ENCODE measurements at places on chromosomes 5 and 9.

- no peak for DNase-seq
Measured at GRCh38 chr9:135135171-135135928, 47.9 kb downstream of the OLFM1 start.

- DNase-seq, result no peak
Measured at GRCh38 chr5:117333011-117333410, 758.4 kb upstream of the SEMA6A start.

DNA sequence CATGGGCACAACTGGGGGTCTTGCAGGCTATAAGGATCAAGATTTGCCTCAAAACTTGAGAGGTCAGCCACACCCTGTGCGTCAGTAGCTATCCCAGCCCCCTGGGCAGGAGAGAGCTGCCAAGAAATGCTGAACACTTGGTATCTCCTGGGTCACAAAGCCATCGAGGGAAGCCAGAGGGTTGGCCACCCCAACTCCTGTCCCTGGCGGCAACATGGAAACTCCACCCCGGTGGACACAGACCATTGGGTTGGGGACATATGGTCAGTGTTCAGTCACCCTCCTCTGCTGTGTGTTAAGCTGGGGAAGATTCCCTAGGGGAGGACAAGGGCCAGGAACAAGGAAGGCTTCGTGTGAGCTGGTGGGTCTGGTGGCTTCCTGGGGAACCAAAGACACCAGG lies 140.6 kb downstream of the C5orf15 start:
- no peak for DNase-seq

GRCh38 chr5:86929123-86929766 lies 311.5 kb downstream of the COX7C start:
- DNase-seq, result no peak

GRCh38 chr9:108158236-108158995 lies 668.8 kb upstream of the KLF4 start:
- DNase-seq, result no peak

DNA sequence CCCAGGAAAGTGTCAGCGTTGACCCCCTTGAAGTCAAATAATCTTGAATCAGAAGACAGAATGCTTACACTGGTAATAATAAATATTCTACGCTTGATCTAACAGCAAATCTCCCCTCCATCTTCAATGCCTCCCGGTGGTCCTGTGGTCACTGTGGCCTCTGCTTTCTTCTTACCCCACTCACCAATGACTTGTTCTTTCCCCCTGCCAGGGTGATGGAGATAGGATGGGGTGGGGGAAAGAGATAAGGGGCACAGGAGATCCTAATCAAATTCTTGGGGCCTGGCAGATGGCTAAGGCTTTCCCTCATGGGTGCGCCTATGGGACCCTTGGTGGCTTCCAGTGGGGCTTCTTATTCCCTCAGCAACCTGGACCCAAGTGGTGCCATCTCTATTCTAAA lies 152.6 kb upstream of the EGFLAM start:
- no peak for DNase-seq

Data from SHP77 treated with DMSO at 0.1 percent for 48 hours (cell line).